Glomerular endothelial cell (primary cell): ENCODE measurements at places on chromosomes 7 and 10. TPM values are rescaled to one million over a fixed set of nuclear protein-coding genes. Genes with fewer than 3 reads are reported as not detected.

Gene GHRHR
- not detected in 2 replicates for total RNA-seq

DNA sequence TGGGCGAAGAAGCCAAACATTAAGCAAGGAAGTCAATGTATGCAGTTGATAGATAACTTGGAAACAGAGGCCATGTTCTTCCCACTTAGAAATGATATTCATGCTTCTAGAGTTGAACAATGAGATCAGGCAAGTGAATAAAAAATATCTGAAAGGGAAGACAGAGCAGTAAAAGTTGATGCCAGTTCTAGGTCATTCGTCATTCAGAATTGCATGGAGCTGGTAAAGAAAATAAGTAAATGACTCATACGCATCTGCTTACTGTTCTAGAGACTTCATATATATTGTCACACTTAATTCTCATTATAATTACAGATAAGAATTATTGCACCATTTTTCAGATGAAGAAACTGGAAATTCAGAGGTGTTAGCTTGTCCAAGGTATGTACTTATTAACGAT lies 158.9 kb upstream of the FERD3L start:
- no peak for DNase-seq

DNA sequence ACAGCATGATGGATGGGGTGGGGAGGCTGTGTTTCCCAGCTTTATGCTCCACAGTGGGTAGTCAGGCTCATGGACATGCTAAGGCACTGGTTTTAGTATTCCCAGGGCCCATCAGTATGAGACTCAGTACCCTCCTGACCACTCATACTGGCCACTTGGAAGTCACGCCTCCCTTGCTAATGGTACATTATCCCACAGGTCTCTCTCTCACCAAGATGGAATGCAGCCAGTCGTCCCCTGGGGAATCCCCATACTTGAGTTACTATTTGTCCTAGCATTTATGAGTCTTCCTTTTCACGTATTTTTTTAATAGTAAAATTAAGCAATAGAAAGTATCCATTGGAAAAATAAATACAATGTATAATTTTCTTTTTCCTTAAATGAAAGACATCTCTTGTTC lies 80.6 kb upstream of the TBX20 start:
- no peak for DNase-seq

- DNase-seq, result no peak
Measured at GRCh38 chr10:92208736-92209135, 82.1 kb downstream of the CPEB3 start.

DNA sequence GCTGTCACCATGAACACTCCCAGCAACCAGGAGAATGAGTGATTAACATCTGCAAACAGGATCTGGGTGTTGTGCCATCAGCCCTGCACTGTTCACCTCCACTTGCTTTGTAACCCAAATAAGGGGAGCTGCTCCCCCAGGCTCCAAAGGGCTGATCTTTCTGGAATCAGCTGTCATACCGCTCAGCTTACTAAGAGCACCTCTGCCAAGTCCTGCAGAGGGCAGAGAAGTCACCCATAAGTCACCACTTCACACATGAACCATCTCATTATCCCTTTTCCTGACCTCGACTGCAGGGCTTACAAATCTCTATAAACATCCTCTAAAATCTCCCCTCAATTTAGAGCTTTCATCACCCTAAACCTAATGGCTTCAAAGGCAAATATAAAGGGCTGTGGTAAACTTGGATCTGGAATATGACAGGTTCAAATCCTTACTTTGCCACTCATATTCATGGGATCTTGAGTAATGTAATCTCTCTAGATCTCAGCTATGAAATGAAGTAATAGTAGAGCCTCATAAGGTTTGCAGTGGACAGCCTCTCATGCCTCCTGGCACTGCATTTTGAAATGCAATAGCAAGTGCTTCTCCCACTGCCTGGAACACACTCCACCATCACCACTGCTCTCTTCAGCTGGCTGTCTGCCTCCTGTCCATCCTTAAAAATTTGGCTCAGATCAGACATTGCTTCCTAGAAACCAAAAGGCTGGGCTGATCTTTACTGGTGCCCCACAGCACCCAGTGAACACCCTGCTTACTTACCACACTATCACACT lies 38.8 kb downstream of the ERLIN1 start:
- no peak for DNase-seq

Gene NRCAM
- total RNA-seq, result 14.8 and 20.1 TPM in 2 replicates

GRCh38 chr10:113550365-113550764 lies 2.5 kb upstream of the HABP2 start:
- peak; percentile 77 for DNase-seq
